ENCODE measurements at places on chromosomes 1 and 21.

- DNase-seq = no peak
Observed at GRCh38 chr1:57798543-57798942, 374.7 kb upstream of the DAB1 start.

DNA sequence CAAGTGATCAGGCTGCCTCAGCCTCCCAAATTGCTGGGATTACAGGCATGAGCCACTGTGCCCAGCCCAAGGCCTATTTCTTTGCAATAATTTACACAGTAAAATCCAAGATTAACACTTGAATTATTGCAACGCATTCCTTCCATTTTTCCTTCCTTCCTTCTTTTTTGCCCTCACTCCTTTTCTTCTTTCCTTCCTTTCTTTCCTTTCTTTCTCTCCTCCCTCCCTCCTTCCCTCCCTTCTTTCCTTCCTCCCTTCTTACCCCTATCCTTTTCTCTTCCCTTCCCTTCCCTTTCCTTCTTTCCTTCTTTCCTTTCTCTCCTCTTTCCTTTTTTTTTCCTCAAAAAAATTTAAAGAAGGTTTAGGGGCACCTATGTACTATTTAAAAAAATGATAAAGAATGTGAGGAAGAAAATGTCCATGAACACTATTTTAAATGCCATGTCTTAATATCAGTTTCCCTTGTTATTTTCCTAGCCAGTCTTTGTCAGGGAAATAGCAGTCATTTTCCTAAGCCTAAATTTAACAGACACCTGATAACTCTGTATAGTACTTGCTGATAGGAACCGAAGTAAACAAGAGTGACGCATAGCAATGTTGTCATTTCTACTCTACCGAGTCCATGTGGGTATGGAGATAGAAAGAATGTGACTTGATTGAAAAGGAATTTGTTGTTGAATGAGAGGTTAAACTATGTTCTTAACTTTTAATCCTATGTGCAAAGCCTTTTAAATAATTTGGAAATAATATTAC, 79.8 kb upstream of the HMCN1 start:
- no peak for DNase-seq

DNA sequence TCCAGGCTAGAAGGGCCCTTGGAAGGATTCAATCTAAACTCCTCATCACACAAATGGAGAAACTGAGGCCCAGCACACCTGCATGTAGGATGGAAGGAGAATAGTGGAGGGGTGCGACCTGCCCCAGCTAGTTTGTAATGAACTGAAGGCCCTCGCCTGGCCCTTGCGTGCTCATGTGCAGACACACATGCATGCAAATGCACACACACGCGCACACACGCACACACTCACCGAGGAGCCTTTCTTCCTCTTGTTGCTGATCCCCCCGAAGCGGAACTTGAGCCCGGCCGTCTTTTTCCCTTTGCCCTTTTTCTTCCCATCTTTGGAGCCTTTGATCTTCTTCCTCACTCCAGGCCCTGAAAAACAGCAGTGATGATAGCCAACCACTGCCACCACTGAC, 27.9 kb downstream of the CHD5 start:
- DNase-seq = no peak

DNA sequence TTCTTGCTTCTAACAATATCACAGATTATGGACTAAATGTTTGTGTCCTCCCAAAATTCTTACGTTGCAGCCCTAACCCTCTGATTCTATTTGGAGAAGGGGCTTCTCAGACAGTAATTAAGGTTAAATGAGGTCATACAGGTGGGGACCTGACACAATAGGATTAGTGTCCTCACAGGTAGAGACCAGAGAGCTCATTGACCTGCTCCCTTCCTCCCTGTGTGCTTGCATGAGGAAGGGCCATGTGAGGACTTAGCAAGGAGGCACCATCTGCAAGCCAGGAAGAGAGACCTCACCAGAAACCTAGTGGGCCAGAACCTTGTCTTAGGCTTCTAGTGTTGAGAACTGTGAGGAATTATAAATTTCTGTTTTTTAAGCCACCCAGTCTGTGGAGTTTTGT, 322.6 kb downstream of the SMYD3 start:
- no peak for DNase-seq

- DNase-seq = no peak
Observed at GRCh38 chr1:21149855-21150432, 26.8 kb downstream of the EIF4G3 start.

DNA sequence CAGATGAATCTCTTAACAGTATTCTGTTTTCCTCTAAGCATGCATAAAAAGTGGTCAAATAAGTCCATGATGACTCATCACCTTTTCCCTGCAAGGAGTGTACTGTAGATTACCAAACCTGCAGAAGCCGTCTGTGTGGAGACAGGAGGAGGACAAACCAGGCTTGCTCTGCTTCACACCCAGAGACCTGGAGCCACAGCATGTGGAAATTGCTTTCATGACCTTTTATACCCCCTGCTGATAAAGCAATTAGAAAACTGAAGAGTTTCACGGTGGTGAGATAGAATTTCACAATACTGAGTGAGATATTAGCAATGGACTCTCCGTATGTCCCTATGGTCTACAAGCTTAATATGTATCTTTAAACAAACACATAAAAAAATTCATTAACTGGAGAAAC, 9.4 kb downstream of the CORT start:
- DNase-seq = no peak

GRCh38 chr21:42199868-42200463, 19.0 kb upstream of the ABCG1 start:
- no peak for DNase-seq

- DNase-seq = no peak
Observed at GRCh38 chr1:70331962-70332361, 22.6 kb downstream of the ANKRD13C start.

- no peak for DNase-seq
Observed at GRCh38 chr1:191904991-191905390, 253.3 kb upstream of the RGS18 start.

DNA sequence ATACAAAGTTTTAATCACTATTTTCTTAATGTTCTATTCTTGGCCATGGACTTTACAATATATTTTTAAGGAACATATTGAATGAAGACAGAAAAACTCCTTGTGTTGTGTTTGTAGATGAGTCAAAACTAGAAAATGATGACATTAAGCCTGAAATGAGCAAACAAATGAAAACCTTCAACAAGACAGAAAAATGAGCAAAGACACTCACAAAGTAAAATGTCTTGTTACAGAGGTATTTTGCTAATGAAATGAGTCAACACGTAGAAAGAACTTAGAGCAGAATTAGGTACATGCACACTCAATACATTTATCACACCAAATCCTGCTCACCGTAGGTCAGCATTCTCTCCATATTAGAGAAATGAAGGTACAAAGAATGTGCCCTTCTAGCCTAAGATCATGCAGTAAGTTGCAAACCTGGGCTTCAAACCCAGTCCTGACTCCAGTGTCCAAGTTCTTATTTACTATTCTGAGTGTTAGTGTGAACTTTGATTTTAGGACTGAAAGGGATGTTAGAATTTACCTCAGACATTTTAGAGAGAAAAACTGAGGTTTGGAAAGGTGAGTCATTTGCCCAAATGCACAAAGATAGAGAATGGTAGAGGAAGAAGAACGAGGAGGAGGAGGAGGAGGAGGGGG, 133.9 kb upstream of the SGIP1 start:
- DNase-seq = no peak

GRCh38 chr1:13892198-13892597, 192.2 kb downstream of the PRDM2 start:
- no peak for DNase-seq

GRCh38 chr1:243786531-243786930, 63.5 kb downstream of the AKT3 start:
- no peak for DNase-seq

GRCh38 chr21:42567861-42568260, 54.2 kb downstream of the SLC37A1 start:
- DNase-seq = no peak

DNA sequence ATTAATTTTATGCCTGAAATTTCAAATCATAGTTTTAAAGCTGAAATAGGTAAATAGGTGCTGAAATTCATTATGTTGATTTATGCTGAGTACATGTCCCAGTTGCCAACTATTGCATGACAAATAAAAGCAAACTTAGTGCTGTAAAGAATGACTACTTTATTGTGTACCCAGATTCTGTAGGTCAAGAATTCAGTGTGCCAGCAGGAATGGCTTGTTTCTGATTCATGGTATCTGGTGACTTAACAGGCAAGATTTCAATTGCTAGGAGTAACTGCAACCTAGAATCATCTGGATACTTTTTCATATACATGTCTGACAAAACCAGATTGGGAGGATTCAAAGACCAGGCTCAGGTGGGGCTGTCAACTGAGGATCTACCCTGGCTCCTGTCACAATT, 678.4 kb upstream of the ADAMTS5 start:
- no peak for DNase-seq

GRCh38 chr21:34536820-34537219, 24.8 kb upstream of the KCNE1 start:
- no peak for DNase-seq

GRCh38 chr1:204172404-204173029, 6.4 kb upstream of the REN start:
- no peak for DNase-seq

DNA sequence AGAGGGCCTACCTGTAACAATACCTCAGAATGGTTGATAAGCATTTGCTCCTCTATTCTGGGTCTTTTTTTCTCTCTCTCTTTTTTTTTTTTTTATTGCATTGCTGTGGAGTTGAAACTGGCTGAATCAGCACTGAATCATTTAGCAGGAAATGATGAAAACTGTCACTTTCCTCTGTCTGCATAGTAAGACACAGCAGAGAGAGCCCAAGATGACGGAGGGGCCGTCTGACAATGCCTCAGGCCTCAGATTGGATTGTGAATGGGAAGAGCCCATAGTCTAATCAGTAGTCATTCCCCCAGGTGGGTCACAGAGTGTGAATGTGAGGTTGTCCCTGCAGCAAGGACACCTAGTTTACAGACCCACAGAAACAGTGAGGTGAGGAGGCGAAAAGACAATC, 193.2 kb upstream of the PLXNA2 start:
- DNase-seq = peak; percentile 25

DNA sequence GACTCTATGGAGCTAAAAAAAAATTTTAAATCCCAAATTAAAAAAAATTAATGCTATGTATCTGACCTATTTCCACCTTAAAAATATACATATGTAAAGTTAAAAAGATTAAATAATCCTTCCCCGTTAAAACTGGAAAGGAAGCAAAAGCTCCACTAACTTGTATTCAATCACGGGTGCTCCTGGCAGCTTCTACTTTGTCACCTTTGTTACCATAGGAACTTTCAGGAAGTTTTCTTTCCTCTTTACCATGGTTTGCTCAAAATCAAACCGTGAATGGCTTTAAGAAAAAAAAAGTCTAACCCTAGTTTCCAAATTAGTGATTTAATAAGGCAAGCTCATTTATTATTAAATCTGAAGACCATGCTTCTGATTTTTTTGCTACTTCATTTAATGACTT, 3.5 kb downstream of the GPATCH2 start:
- DNase-seq = no peak

GRCh38 chr1:171754971-171755370, 13.1 kb upstream of the VAMP4 start:
- DNase-seq = no peak

DNA sequence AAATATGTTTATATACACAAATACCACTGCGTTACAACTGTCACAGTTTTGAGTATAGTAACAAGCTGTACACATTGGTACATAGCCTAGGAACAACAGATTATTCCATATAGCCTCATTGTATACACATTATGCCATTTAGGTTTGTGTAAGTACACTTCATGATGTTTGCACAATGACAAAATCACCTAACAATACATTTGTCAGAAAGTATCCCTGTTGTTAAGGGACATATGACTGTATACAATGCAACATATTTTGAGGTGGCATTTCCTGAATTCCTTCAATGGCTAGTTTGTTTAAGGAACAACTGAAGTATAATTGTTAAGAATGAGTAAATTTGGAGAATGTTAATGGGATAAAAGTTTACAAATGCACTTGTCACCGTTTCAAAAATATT, 19.0 kb downstream of the PLPPR5 start:
- DNase-seq = no peak

- no peak for DNase-seq
Observed at GRCh38 chr1:174000371-174000770, 21.8 kb downstream of the RC3H1 start.

DNA sequence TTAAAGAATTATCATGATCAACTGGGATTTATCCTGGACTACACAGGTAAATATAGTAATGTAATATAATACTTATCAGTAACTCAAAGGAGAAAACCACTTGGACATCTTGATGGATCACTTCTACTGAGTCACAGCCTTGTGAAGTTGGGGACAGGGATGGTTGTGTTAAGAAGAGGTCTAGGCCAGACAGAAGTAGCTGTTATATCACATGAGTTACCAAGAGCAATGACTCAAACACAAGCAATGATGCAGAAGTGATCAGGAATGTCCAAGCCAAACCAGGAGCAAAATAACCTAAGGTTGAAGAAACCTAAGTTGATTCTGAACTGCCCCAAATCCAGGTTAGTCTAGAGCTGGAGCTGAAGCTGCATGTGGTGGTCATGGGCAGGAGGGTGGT, 424.5 kb upstream of the DAB1 start:
- no peak for DNase-seq

DNA sequence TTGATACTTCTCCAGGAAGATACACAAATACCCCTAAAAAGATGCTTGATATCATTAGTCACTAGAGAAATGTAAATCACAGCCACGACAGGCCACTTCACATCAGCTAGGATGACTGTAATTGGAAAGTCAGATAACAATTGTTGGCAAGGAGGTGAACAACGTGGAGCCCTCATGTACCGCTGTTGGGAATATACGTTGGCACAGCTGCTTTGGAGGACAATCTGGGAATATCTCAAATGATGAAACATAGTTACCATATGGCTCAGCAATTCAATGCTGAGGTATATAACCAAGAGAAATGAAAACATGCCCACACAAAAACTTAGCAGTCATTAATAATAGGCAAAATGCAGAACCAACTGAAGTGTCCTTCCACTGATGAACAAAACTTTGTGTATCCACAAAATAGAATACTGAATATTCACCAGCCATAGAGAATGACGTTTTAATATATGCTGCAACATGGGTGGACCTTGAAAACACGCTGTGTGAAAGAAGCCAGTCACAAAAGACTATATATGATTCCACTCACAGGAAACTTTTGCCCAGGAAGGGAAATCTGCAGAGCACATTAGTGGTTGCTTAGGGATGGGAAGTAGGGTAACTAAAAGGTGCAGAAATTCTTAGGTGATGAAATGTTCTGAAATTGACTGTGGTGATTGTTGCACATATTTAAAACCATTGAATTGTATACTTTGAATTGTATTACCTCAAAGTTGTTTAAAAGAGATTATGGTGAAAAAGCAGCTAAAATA, 95.4 kb downstream of the AHCTF1 start:
- no peak for DNase-seq

- DNase-seq = peak; percentile 38
Observed at GRCh38 chr1:151475175-151475574, 15.9 kb upstream of the POGZ start.

GRCh38 chr1:96049759-96050409, 671.7 kb upstream of the PTBP2 start:
- no peak for DNase-seq

GRCh38 chr1:173191011-173191705, 16.0 kb downstream of the TNFSF4 start:
- DNase-seq = no peak

GRCh38 chr1:168455764-168456163, 88.0 kb downstream of the XCL2 start:
- no peak for DNase-seq

All from stimulated activated CD8-positive, alpha-beta memory T cell treated with anti-CD3 and anti-CD28 coated beads, Interleukin-4, amount 100 ng/mL, for 48 hours (primary cell).